CD8-positive, alpha-beta memory T cell (primary cell): ENCODE measurements at places on chromosomes 5 and 9.

DNA sequence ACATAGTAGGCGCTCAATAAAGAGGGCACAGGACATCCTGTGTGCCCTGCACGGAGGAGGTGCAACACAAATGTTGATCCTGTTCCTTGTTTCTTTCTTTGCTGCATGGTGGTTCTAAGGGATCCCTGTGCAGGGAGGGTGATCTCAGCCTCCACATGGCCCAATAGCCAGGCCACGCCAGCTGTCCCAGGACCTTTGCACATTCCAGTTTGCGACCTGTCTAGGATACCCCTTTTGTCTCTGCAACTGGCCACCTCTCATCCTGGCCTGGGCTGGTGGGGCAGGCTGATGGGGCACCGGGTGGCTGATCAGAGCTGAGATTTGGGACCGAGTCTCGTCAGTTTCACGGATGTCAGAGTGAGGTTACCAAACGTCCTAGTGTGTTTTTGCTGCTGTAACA, 79.5 kb downstream of the CFAP77 start:
- no peak for DNase-seq

DNA sequence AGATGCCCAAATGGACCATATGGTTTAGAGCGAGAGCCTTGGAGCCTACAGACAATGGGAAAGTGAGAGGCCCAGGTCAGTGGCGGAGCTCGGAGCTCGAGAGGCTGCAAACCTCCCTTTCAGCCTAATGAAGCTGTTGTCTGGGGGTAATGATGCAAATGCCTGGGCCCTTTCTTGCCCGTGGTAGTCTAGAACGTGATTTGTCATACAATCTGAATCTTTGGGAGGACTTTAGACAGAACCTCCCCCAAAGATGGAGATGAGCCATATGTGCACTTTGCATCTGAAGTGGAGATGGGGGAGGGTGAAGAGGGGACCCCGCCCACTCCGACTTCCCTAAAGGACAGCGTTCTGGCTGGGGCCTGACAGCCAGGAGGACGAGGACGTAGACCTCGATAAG, 10.3 kb upstream of the NEUROG1 start:
- DNase-seq = no peak

DNA sequence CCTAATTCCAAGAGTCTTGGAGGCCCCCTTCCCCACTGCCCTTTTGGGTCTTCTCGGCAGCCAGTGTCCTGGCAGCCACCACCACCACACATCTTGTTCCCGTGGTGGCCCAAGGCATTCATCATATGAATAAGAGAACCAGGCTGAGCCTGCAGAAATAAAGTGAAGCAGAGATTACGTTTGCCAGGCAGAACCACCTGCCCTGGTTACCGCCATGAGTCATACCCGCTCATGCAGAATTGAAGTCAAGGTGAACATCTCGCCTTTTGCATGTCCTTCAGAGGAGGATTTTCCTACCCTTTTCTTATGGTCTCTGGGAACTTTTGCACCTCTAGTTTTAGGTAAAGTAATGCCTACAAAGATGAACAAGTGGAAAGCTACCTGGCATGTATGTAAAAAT, 119.5 kb upstream of the LMX1B start:
- no peak for DNase-seq

- DNase-seq = no peak
These were observed 53.2 kb downstream of the IQGAP2 start for GRCh38 chr5:76456258-76456657.

DNA sequence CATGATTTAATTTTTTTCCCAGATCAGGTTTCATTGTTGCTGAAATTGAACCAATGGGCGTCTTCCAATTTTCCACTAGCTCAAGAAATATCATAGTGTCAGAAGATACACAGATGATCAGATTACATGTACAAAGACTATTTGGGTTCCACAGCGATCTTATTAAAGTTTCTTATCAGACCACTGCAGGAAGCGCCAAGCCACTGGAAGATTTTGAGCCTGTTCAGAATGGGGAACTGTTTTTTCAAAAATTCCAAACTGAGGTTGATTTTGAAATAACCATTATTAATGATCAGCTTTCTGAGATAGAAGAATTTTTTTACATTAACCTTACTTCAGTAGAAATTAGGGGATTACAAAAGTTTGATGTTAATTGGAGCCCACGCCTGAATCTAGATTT, 251.6 kb downstream of the ADGRV1 start:
- DNase-seq = no peak

- DNase-seq = no peak
These were observed 8.3 kb downstream of the ZNF483 start for GRCh38 chr9:111533099-111533790.

DNA sequence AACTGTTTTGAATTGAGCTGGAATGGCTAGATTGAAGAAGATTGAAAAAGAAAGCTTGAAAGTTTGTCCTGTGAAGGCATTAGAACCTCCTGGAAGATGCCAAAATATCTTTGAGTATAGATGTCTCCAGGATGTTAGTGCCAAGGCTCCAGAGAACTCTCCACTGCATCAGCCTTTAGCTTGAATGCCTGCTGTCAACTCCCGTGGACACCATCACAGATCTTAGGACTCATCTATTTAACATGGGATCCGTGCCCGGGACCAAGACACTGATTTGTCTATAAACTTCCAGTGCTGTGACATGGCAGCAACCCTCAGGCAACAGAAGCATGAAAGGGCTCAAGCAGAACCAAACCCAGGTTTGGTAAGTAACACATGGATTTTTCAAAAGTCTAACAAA, 670.9 kb upstream of the ST8SIA4 start:
- no peak for DNase-seq
